CD4-positive, alpha-beta T cell treated with Interferon alpha-2 for 1 hour (primary cell): ENCODE measurements at places on chromosomes 4 and X.

- no peak for DNase-seq
Measured at GRCh38 chr4:71866212-71866885, 82.5 kb upstream of the GC start.

- DNase-seq, result no peak
Measured at GRCh38 chr4:38489011-38489861, 174.8 kb upstream of the KLF3 start.

- no peak for DNase-seq
Measured at GRCh38 chrX:40922307-40922706, 162.9 kb upstream of the USP9X start.

DNA sequence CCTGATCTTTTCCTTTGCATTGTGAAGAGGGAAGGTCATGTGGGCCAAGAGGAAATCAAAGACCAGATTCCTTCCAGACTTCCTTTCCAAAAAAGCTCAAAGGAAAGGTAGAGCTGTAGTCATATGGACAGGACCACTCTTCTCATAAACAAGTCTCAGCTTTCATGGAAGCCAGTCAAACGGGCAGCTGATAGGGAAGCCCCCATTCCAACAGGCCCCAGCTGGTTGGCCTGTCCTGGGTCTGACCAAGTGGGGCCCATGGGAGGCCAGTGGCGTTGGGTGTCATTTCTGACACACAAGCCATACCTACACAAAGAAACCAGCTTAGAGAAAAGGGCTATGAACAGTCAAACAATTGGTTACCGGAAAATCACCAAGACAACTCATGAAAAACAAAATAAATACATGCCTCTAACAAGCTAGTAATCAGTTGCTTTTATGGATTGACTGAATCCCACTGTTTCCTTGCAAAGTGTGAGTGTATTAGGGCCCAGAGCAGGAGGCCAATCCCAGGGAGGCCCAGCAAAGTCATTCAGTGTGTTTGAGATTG, 149.6 kb upstream of the MAMLD1 start:
- DNase-seq, result no peak

DNA sequence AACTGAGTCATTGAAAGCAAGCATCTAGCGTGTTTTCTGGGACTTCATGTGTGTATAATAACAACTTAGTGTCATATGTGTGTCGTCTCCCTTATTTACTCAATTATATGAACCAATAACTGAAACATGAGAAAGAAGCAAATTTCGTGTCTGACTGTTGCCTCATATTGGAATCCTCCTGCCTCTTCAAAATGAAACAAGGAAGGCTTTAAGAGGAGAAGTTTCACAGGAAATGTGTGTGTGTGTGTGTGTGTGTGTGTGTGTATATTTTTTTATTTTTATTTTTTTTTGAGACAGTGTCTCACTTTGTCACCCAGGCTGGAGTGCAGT, 145.8 kb upstream of the SFRP2 start:
- no peak for DNase-seq

DNA sequence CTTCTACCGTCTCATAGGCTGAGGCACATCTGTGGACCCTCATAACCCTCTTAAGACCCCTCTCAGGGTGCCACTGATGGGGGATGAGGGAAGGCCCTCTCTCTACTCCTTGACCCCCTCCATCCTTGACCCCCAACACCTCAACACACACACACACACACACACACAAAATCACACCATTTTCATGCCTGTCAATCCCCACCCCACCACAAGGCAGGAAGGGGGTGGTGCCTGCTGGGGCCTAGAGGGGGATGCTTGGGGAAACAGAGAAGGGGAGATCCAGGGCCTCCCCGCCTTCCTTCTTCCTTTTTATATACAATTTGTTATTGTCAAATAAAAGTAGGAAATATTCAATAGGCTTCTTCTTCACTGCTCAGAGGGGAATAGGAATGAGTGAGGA, 1.2 kb upstream of the EBP start:
- peak; percentile 20 for DNase-seq

GRCh38 chr4:189294574-189294973, 646.1 kb upstream of the FRG1 start:
- DNase-seq, result no peak

DNA sequence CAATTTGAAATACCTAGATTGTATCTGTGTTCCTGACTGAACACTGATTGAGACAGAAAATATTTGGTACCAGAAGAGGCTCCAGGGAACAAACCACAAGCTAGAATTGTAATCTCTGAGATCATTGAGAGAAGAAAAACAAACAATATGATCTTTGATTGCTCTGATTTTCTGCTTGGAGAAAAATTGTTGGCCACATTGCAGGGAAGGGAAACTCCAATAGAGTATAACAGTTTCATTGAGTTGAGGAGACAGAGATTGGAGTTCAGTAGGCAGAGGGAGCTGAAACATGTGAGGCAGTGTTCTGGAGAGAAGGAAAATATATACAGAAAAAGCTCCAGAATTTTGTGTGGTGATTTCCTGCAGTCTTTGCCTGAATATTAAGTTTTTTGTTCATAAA, 158.2 kb downstream of the C4orf33 start:
- DNase-seq, result no peak

DNA sequence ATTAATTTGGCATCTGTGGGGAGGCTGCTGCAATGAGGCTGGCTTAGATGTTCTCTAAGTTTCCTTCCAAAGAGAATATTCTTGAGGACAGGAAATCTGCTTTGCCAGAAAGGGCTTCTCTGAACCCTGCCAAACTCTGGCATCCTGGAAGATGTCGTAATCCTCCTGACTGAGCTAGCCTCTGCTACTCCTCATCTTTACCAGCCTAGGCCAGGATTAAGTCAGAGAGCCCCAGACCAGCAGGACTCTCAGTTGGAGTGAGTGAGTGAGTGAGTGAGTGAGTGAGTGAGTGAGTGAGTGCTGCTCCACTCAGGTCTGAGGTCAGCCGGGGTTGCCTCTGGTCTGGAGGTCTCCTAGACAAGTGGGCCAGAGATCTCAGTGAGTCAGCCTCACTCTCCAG, 104.9 kb upstream of the SOD3 start:
- DNase-seq, result no peak

DNA sequence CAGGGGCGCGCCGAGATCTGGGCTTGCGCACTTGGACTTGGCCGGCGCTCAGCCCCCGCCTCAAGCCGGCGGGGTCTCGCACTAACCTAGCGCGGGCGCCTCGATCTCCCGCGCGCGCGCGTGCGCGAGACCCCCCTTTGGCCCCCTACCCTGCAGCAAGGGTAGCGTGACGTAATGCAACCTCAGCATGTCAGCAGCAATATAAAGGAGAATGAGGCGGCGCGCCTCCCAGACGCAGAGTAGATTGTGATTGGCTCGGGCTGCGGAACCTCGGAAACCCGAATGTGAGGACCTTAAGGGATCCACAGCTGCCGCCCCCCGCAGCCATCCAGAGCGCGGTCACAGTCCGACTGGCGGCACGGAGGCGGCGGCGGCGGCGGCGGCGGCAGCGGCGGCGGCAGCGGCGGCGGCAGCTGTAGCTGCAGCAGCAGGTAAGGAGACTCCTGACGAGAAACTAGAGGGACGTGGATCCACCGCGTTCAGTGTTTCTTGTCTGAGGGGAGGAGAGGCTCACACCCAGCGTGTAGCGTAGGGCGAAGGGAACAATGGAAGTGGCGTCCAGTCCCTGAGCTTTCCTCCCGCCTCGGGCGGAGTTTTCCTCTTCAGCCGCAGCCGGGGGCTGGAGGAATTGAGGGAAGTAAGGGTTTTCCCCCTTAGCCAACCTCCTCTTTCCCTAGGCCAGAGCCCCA, at the start of the genes SATL1 and ZNF711:
TSS of gene SATL1 (minus strand) at position 19 of the 689 bp plus-strand sequence. CDS start 134,811 bp downstream, outside the sequence.
TSS of gene ZNF711 (plus strand) at position 231 of the 689 bp plus-strand sequence. CDS start 3,582 bp downstream, outside the sequence.
- DNase-seq, result peak; percentile 35

- no peak for DNase-seq
Measured at GRCh38 chrX:132730266-132730665, 228.2 kb downstream of the HS6ST2 start.

GRCh38 chr4:145034727-145035211, 63.2 kb downstream of the ANAPC10 start:
- DNase-seq, result no peak

GRCh38 chr4:153326513-153326912, 18.0 kb upstream of the MND1 start:
- DNase-seq, result no peak

GRCh38 chr4:94399721-94400120, 52.0 kb upstream of the PDLIM5 start:
- no peak for DNase-seq

DNA sequence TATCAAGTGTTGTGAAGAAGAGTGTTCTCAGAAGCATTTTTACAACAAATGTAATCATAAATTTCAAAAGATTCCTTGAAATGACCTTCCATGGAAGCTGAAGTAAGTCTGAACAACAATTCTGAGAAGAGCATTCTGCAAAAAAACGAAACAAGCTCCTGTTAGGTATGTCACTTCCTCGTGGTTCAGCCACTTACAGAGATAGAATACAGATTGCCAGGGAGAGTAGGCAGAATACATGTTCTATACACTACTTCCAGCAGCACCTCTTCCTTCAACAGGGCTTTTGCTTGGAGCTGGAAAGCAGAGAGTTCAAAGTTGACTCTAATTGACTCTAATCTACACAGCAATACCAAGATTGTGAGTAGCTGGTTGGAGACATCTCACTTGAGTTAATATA, 274.5 kb downstream of the ADGRA3 start:
- DNase-seq, result peak; percentile 39

DNA sequence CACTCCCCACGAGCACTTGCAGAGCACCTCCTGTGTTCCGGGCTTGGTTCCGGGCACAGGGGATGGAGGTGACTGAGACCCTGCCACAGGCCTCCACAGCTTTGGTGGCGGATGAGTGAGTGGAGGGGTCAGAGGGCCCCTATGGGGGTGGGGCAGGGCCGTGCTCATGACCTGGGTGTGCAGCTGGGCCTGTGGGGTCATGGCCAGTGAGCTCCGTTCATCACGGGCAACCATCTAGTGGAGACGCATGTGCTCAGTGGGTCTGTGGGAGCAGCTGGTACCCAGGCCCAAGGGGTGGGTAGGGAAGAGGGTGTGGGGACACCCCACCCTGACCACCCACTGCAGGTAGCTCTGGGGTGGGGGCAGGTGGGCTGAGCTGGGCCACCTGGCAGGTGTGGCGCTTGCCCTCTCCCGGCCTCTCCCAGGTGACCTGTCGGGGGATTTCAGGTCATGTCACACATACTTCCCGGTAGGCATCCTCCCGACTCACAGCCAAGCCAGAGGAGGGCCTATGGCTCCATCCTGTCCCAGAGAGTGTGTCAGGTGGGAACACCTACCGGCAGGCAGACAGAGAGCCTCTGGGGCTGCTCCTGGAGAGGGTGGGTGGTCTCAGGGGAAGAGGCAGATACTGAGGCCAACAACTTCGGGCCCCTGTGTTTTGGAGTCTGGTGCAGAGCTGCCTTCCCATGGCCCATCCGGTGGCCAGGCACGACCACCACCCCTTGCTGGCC, 3.6 kb downstream of the PSAPL1 start:
- DNase-seq, result no peak

DNA sequence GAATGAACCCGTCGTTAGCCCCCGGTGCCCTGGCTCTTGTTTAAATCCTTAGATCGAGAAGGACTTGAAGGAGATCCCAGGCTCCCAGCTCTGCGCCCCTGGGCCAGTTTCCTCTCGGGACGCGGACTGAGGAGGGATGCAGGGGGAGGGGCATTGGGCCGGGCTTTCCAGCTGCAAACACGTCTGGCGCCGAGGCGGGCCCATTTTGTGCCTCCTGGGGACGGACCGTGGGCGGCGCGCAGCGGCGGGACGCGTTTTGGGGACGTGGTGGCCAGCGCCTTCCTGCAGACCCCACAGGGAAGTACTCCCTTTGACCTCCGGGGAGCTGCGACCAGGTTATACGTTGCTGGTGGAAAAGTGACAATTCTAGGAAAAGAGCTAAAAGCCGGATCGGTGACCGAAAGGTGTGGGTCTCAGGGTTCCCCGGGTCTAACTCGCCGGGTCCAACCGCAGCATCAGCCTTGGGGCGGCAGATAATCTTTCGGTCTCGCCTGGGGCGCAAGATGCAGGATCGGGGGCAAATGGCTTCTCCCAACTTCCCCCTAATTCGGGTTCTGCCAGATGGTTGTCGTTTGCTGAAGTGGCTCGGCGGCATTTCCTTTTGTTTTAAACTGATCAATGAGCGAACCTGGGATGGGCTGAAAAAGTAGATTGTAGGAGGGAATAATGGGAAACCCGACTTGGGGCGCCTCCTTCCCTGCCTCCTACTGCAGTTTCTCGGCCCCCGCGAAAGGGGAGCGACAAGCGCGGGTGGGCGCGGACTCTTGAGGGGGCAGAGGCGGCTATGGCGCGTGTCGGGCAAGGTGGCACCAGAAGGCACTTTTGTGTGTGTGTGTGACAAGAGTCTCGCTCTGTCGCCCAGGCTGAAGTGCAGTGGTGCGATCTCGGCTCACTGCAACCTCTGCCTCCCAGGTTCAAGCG, 2.9 kb downstream of the PDGFRA start:
- no peak for DNase-seq

- DNase-seq, result no peak
Measured at GRCh38 chr4:183397741-183398297, 46.6 kb upstream of the CDKN2AIP start.

DNA sequence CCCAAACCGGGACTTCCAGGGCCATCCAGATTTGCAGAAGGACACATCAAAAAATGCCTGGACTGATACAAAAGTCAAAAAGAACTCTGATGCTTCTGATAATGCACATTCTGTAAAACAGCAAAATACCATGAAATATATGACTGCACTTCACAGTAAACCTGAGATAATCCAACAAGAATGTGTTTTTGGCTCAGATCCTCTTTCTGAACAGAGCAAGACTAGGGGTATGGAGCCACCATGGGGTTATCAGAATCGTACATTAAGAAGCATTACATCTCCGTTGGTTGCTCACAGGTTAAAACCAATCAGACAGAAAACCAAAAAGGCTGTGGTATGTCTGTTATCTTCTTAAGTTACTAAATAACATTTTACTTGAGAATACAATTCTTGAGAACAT, 9.2 kb downstream of the PLK4 start:
- DNase-seq, result no peak

GRCh38 chr4:168923526-168924194, 86.4 kb downstream of the CBR4 start:
- peak; percentile 45 for DNase-seq

- no peak for DNase-seq
Measured at GRCh38 chrX:821327-822107, 190.9 kb downstream of the SHOX start.

GRCh38 chr4:189147005-189147929, 793.4 kb upstream of the FRG1 start:
- no peak for DNase-seq

GRCh38 chr4:37661772-37662171, 24.4 kb downstream of the RELL1 start:
- no peak for DNase-seq

- DNase-seq, result no peak
Measured at GRCh38 chrX:38954520-38954919, 153.3 kb downstream of the MID1IP1 start.
